ENCODE measurements at places on chromosomes 12 and 14.

DNA sequence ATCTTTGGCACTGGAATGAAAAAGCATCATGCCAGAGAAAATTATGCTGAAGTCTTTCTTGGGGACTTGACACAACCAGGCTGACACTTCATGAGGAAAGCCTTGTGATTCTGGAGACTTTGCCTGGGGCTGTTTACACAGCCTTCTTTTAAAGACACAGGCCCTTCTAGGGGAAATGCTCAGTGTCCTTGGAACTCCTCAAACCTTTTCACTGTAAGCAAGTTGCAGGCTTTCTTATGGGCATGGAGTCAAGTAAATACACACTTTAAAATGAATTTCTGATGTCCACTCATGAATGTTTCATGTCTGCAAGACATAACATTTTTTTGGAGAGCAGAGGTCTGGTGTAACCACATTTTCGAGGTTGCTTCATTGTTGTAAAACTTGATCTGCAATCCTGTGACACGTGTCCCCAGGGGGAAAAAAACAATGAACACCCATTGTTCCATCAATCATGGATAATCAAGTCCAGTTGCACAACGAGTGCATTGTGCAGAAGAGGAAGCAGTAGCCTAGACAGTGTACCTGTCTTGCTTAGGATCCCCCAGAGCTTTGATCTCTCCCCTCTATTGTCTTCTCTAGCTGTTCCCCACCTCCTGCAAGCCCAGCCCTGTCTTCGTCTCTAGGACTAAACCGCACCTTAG, 155.1 kb upstream of the PRICKLE1 start:
- no peak for DNase-seq

DNA sequence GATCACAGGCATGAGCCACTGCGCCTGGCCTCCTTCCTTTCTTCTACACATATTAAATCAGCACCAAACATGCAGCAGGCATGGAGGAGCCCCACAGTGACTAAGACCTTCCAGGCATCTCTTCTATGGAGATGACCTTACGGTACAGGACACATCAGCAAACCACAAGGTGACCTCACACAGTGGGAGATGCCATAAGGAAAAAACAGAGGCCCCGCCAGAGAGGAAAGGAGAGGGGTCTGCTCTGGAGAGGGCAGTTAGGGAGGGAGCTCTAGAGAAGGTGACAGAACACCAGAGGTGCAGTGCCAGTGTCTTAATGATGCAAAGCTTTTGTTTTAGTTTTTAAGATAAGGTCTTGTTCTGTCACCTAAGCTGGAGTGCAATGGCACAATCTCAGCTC, 81.1 kb upstream of the ESRRB start:
- no peak for DNase-seq

DNA sequence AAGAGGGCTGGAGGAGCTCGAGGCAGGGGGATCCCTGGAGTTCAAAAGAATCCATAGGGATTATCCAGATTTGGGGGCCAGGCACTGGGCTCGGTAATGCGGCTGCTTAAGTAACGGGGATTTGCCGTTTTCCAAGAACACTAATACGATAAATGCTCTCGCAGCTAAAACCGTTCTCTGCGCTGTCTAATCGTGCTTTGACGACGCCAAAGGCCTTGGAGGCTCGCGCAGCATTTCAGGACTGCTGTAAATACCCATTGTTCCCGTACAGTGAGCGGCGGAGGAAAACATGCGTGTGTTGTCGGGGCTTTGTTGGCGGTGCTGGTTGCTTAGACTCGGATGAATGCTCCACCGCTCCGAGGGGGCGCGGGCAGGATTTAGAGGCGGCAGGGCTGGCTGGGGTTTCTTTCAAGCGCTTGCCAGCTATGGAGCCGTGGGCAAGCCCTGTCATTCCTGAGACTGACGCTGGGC, 26.2 kb downstream of the DIO3 start:
- no peak for DNase-seq

- no peak for DNase-seq
These were observed 100.1 kb downstream of the PLEKHG7 start for GRCh38 chr12:92802906-92803305.

GRCh38 chr12:110670161-110670701, 18.7 kb downstream of the HVCN1 start:
- no peak for DNase-seq

- DNase-seq, result no peak
These were observed 16.3 kb downstream of the MARK3 start for GRCh38 chr14:103401223-103402214.

DNA sequence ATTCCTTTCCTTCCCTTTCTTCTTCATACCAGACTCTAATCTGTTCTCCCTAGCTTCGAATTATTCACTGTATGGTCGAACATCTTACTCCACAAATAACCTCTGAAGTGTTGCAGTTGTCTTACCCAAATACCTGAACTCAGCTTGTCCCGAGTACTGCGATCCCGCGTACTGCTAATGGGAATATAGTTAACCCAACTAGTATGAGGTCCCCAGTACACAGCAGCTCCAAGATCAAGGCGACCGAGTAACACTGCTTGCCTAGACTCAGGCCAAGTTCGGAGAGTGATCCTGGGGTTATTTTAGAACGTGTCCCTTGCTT, 462 bp upstream of the ETNK1 start:
- DNase-seq, result no peak

DNA sequence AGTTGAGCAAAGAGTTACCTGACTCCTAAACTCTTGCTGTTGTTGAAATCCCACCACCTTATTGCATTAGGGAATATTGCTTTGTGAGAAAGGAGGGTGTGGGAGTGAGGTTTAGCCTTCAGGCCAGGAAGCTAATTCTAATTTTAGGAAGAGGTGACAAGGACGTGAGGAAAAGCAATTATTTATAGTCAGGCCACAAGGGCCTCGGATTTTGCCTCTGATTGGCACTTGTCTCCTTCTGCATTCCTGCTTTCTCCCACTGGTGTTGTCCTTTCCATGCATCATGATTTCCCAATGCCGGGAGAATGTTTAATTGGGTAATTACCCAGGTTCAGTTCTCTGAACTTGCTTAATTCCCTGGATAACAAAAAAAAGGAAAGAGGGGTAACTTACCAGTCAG, 37.9 kb upstream of the SLC38A2 start:
- DNase-seq, result no peak

- no peak for DNase-seq
These were observed 129.4 kb upstream of the NPAS3 start for GRCh38 chr14:32809255-32809654.

GRCh38 chr14:65769151-65769550, 356.6 kb downstream of the FUT8 start:
- no peak for DNase-seq

DNA sequence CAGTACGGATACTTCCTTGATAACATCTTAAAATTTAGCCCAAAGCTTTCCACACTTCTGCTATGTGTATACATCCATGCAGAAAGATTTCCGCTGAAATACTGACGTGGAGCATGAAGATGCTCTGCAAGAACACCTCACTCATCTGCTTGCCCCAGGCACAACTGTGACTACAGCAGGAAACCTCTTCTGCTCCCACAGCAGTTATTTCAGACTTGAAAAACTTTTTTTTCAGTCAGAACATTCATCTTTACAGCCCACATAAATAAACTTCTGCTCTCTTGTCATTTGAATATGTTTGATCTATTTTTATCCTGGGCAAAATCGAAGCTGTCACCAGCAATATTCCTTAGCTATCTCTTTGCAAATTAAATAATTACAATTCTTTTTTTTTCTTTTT, 6.8 kb upstream of the LRIG3 start:
- DNase-seq, result no peak

GRCh38 chr12:2937500-2937899, 21.7 kb upstream of the TEAD4 start:
- no peak for DNase-seq

DNA sequence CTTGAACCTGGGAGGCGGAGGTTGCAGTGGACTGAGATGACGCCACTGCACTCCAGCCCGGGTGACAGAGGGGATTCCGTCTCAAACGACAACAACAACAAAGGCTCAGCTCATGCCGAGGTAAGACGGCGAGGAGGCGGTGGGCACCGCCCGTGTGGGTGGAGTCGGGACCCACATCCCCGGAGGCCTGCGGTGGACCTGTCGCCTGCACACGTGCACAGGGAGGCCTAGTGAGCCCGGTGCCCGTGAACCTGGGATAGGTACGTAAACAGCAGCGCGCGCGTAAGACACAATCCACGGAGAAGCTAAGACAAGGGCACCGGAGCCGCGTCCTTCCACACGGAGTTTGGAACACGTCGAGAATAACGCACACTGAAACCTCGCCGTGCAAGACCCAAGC, 78.7 kb downstream of the GALNT9 start:
- no peak for DNase-seq

GRCh38 chr14:97359341-97359740, 562.2 kb downstream of the VRK1 start:
- DNase-seq, result no peak

DNA sequence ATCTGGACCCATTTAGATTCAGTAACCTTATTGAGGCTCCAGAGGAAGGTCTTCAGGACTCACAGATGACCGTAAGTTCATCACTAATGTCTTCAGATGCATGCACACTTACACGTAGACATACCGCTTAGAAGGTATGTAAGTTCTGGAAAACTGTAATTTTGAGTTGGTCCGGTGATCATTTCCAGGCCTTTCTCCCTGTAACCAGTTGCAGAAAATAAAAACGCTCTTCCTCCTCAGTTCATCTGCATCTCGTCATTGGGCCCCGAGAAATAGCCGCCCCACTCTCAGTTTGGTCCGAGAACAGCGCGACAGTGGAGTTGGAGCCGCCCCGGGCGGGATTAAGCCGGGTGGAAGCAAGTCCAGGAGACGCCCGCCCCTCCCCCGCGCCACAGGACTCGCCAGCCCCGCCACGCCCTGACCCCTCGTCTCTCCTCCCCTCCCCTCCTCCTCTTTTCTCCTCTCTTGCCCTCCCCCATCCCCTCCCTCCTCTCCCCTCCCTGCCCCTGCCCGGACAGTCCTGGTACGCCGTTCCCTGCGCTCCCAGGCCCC, 83.7 kb downstream of the TNFAIP2 start:
- DNase-seq, result no peak

GRCh38 chr14:22314183-22314820, 274.7 kb downstream of the DAD1 start:
- DNase-seq, result no peak

- no peak for DNase-seq
These were observed 65.4 kb downstream of the ATXN7L3B start for GRCh38 chr12:74602881-74603672.

- no peak for DNase-seq
These were observed 38.1 kb upstream of the IL22 start for GRCh38 chr12:68291396-68292036.

DNA sequence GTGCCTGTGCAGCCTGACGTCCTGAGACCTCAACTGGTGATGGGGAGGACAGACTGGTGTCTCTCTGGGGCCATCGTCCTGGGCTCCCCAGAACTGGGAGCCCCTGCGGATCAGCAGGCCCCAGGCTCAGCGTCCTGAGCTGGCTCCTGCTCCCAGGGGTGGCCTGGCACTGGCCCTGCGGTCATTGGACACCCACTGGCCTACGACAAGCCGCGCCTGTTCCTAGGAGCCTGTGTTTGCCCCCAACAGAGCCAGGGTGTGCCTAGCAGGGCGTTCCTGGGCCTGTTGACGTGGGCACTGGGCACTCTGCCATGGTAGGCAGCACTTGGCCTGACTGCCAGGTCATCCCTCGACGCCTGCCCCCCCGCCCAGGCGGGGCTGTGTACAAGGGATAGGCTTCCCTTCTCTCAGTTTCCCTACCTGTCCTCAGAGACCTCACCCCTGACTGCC, 8.4 kb downstream of the ADSS1 start:
- DNase-seq, result no peak

GRCh38 chr12:100574187-100575074, 947 bp downstream of the GAS2L3 start:
- no peak for DNase-seq

GRCh38 chr12:66717036-66717673, 38.3 kb upstream of the GRIP1 start:
- no peak for DNase-seq

GRCh38 chr12:16530268-16530850, 75.6 kb downstream of the LMO3 start:
- DNase-seq, result no peak

DNA sequence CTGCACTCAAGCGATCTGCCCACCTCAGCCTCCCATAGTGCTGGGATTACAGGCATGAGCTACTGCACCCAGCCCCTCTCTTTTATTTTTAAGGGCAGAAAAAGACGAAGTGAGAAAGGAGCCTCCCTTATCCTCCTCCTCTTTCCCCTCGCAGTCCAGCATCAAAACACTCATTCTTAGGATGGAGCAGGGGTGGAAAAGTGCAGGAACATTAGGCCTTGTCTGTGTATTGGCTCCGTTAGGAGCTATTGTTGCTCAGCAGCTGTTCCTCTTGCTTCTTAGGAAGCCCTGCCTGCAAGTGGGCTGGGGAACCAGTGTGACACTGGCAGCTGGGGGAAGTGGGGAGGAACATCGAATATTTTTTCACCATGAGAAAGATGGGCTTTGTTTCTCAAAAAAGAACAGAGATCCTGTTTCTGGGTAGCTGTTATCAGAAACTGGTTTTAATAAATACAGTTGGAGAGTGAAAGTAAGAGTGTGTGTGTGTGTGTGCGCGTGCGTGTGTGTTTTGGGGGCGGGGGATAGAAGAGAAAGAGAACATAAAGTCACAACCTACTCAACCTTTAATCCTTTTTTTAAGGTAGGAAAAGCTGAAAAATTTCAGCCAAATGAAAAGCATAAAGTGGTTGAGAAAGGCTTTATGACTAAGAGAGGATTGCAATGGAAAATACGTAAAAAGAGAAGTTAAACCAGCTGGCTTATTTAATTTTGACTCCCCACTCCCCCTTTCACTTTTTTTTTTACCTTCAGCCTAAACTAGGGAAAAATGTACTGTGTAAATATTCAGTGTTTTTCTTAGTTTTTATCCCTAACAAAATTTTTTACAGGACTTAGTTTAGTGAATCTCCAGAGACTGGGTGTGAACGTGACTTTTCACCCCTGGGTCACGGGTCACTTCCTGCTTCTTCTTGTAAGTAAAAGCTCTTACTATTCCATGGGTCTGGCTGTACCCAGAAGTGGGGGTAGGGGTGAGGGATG, 197.2 kb upstream of the PLEKHG7 start:
- peak; percentile 50 for DNase-seq

DNA sequence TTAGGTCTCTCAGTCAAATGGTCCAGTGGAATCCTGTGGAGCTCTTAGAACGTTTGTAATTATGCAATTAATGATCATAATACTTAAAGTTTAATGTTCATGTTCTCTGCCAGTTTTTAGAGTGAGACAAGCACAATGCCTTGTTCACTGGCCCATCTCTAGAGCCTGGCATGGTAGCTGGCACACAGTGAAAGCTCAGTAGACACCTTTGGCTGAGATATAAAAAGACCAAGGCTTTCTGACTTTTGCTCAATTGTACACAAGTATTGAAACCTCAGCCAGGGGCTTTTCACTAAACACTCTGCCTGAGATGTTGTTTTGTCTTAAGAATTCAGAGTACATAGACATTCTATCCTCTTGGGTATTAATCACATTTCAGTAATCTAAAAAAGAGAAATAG, 241.8 kb upstream of the ATP2B1 start:
- DNase-seq, result no peak

GRCh38 chr12:43113135-43113534, 438.9 kb downstream of the ADAMTS20 start:
- DNase-seq, result no peak

- no peak for DNase-seq
These were observed 118.7 kb upstream of the TSPAN8 start for GRCh38 chr12:71276541-71276940.
